ENCODE measurements at places on chromosomes 2 and 18.

GRCh38 chr2:72263043-72263775, 115.5 kb upstream of the CYP26B1 start:
- DNase-seq, result no peak

- peak; percentile 55 for DNase-seq
Measured at GRCh38 chr2:175180701-175181103, 808 bp downstream of the ATP5MC3 start.

DNA sequence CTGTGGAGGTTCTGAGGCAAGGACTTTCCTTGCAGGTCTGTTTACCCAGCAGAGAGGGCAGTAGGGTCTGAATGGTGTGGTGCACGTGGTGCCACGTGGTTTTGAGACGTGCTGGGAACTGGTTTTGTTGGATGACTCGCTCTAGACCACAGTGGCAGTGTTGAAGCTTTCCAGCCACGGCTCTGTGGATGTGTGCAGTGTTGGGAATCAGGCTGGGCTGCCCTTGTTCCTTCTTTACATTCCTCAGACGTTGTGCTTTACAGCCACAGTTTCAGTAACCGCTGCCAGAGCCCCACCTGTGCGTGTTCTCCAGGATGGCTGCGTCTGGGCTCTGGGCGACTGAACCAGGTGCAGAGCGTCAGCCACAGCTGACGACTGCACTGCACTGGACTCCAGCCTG, 8.2 kb downstream of the CTDP1 start:
- DNase-seq, result no peak

- DNase-seq, result no peak
Measured at GRCh38 chr2:86673011-86673410, 47.1 kb upstream of the RMND5A start.

- no peak for DNase-seq
Measured at GRCh38 chr18:10207682-10208345, 246.6 kb upstream of the APCDD1 start.

- no peak for DNase-seq
Measured at GRCh38 chr2:54380670-54381069, 75.5 kb upstream of the SPTBN1 start.

- DNase-seq, result no peak
Measured at GRCh38 chr2:223528036-223528435, 74.1 kb downstream of the SCG2 start.

Data from stimulated activated CD4-positive, alpha-beta T cell treated with anti-CD3 and anti-CD28 coated beads, Interleukin-4, amount 100 ng/mL, for 1 hour (primary cell).